Left cardiac atrium (tissue), 4 donors: ENCODE measurements at places on chromosomes 12 and 14.

DNA sequence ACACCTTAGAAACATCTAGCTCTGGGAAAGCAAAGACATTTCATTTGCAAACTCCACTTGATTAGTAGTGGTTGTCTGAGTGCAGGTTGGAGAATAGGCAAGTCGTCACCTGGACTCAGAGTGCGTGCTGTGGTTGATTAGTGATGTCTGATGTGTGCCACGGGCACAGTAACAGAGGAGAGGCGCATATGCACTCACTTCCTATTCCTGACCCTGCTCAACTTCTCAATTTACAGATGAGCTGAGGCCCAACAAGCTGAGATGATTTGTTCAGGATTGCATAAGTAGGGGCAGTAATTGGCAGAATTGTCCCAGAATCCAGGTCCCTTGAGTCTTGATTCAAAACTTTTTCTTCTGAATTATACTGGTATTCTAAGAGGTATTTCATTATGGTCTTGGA, 44.9 kb downstream of the ADCK1 start:
- DNase-seq = no peak

DNA sequence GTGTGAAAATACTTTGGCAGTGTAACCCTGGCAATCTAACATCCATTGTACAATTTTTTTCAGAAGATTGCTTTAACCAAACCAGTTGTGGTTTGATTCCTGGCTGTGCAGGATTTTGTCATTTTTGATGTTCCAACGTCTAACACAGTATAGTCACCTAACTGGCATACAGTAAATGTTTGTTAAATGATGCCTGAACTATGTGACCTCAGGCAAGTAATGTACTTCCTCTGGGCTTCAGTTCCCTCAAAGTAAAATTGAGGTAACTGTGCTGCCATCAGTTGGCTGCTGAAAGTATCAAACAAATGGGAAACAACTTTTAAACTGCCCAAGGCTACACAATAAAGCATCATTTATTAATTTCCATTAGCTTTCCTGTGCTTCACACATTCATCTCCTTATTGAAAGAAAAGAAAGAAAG, 4.3 kb downstream of the TM7SF3 start:
- no peak for DNase-seq

GRCh38 chr12:92879698-92880322, 49.3 kb downstream of the EEA1 start:
- no peak for DNase-seq

DNA sequence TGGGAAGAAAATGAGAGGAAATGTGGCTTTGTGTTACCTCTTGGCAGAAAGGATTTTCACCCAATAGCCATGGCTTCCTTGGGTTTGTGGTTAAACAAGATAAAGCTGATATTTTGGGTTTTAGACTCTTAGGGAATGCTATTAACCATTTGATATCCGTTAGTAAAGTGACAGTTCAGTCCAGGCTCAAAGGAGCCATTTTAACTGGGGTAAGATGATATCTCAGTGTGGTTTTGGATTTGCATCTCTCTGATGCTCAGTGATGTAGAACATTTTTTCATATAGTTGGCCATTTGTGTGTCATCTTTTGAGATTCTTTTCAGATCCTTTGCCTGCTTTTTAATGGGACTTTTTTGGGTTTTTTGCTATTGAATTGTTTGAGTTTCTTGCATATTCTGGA, 30.1 kb downstream of the IFT43 start:
- DNase-seq = no peak

GRCh38 chr12:6276956-6277620, 33.4 kb upstream of the PLEKHG6 start:
- no peak for DNase-seq
